ENCODE measurements at places on chromosomes 5 and 9.
A peak's percentile ranks its signal among the peaks of the same experiment; 100 is the strongest.

DNA sequence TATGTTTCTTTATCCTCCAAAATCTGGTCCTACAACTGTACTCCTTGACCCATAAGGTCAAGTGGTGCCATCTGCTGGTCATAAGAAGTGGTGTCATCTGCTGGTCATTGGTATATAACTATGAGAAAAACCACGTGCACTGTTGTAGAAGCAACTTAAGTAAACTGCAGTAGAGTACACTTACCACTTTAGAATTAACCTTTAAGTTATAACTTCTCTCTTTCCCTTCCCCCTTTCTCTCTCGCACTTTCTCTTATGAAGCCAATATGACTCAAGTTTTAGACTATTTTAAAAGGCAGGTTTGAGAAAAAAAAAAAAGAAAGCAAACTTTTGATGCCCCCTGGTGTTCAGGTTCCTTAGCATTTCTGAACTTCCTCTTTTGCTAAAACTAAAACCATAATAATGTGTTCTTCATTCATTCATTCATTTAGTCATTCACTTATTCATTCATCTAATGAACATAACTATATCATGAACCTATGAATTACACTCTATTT lies 12.8 kb upstream of the MTAP start:
- peak; percentile 60 for DNase-seq

DNA sequence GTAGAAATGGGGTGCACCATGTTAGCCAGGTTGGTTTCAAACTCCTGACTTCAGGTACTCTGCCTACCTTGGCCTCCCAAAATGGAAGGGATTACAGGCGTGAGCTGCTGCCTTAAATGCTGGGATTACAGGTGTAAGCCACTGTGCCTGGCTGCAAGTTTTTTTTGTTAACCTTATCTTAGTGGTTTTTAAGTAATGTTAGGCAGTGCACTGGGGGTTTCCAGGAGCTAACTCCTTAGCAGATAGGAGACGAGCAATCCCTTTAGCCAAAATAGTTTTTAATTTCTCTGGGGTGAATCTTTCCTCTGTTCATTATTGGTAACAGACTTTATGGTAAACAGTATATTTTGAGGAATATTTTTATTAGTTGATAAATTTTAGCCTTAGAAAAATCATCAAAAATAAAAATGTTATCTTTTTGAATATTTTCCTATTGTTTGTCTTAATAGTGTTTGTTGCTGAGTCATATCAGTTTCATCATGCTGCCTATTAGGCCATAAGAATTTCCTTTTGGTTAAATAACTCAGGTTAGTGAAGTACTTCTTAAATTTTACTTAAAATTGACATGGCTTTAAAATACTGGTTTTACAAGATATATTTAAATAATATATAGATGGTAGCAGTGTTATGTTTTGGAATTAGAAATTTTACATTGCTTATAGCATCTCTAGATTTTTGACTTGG lies 37.9 kb downstream of the LMNB1 start:
- DNase-seq = no peak

GRCh38 chr9:7828334-7828733 lies 28.8 kb upstream of the DMAC1 start:
- DNase-seq = no peak

- DNase-seq = no peak
These were observed 48.7 kb downstream of the TEK start for GRCh38 chr9:27157736-27158135.

GRCh38 chr9:81224166-81225081 lies 464.9 kb downstream of the TLE1 start:
- DNase-seq = no peak

DNA sequence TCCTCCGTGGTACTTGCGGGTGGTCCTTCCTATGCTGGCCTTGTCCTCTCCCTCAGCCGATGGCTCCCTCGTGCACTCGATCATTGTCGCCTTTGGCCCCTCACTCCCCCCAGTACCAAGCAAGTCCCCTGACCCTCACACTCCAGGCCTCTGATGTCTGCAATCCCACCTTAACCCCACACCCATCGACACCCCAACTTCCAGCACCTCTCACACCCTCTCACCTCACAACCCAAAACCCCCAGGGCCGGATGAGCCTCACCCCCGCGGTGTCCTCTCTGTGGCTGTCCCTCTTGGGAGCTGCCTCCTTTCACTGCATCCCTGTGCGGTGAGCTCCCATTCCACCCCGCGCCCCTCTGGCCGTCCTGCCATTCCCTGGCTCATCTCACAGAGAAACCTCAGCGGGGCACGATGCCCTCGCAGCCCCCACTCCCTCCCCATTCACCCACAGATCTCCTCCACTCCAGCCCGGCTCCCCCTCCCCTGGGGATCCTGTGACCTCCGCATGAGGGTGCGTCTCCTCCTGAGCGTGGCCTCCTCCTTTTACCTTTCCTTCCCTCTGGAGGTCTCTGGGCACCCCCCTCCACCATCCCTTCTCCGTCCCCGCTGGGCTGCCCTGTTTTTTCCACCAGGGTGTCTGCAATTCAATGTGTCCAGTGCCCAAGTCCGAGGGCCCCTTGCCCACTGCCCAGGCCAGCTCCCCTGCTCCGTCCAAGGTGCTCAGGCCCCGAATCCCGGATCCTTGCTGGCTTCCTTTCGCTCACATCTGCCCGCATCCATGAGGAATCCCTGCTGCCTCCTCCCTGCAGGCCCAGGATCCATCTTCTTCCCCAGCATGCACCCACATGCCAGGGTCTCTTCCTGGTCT lies 15.8 kb upstream of the RNU6ATAC start:
- DNase-seq = no peak

GRCh38 chr5:121199216-121199999 lies 652.3 kb upstream of the FTMT start:
- no peak for DNase-seq

- no peak for DNase-seq
These were observed 110.8 kb downstream of the FGF10 start for GRCh38 chr5:44278469-44278868.

GRCh38 chr9:136687721-136688223 lies 515 bp upstream of the AGPAT2 start:
- DNase-seq = no peak

GRCh38 chr5:77356740-77357139 lies 135.4 kb downstream of the WDR41 start:
- DNase-seq = peak; percentile 55

- DNase-seq = no peak
These were observed 703.9 kb downstream of the BRINP1 start for GRCh38 chr9:118665226-118665919.

DNA sequence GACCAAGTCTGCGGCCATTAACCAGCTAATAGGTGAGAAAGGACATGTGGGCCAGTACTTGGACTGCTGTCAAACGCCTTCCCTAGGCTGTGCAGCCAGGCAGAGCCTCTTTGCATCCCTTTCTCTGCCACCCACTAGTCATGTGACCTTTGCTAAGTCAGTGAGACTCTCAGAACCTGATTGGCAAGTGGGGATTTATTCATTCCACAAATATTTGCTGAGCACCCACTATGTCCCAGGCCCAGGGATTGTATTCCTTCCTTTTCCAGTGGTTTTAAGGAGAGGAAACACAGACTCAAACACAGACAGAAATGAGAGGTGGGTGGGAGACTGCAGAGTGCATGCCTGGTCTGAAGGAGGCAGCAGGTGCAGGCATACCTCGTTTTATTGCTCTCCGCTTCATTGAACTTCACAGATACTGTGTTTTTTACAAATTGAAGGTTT lies 71.6 kb upstream of the GALNT10 start:
- DNase-seq = peak; percentile 94

- no peak for DNase-seq
These were observed 21.1 kb upstream of the SPTLC1 start for GRCh38 chr9:92136184-92136858.

- no peak for DNase-seq
These were observed 855 bp upstream of the ARHGAP26 start for GRCh38 chr5:142769251-142769792.

DNA sequence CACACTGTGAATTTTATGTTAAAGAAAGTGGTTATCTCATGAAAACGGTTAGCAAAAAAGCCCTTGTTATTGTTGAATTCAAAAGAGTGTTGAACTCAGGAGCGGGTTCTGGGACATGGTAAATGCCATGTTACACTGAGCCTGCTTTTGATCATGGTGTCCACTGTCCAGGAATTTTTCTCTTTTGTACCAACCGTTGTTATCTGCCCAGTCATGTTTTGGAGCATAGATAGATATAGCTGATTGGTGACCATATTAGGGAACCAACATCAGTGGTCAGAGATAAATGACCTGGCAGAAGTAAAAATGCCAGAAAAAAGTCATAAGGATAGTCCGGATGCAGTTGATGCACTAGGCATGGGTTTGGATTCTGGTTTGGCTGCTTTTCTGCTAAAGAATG lies 29.3 kb downstream of the DOCK2 start:
- no peak for DNase-seq

DNA sequence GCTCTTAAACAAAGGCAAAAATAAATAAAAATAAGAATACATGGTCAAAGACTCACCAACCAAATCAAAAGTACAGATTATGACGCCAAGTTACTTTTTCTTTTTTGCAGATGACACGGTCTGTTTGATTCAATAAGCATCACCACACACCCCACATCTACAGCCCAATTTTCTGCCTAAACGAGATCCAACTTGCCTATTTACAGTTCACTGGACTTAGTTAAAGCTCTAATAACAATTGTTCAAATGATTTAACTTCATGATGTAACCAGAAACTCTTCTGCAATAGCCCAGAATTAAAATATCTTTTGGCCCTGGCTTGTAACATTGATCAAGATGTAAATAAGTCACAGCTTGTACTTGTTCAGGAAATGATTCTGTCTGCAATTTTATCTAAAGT lies 590.3 kb upstream of the C9orf72 start:
- DNase-seq = no peak

- DNase-seq = no peak
These were observed 38.6 kb downstream of the EPB41L4B start for GRCh38 chr9:109282302-109282701.

DNA sequence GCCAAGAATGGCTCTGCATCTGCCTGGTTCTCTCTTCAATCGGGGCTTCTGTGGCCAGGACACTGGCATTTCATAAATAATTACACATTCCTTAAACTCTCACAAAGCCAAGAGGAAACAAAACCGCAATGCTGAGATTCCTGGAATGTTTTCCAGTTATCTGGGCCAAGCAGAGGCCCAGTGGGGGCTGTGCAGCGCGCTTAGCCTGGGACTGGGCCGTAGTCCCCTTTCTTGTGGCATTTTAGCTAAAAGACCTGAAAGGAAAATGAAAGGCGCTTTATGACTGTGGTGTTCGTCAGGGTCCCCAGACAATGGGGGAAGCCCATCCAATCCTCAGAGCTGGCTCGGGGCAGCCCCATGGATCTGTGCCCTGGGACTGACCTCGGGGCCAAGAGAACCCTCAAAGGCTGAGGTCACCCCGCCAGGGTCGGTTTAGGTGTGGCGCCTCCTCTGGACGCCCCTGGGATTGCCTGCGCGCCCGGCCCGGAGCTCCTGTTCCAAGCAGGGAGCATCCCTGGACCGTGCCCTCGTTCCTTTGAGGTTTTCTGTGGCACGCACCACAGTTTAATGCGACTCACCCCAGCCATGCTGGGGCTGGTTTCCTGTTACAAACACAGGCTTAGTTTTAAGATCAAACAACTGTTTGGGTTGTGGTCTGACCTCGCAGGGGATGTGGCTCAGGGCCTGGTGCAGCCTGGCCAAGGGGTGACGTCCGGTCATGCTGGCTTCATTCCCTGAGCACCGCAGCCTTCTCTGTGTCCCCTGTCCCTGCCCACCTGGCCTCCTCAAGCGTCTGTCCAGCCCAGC lies 51.5 kb upstream of the NKD2 start:
- peak; percentile 47 for DNase-seq

- no peak for DNase-seq
These were observed at the start of gene PCDH12 for GRCh38 chr5:141958113-141958512. TSS of gene PCDH12 (minus strand) at chr5:141958202. CDS start at chr5:141957851, 351 bp downstream.

- DNase-seq = no peak
These were observed 106.1 kb downstream of the GALNT10 start for GRCh38 chr5:154296525-154297159.

DNA sequence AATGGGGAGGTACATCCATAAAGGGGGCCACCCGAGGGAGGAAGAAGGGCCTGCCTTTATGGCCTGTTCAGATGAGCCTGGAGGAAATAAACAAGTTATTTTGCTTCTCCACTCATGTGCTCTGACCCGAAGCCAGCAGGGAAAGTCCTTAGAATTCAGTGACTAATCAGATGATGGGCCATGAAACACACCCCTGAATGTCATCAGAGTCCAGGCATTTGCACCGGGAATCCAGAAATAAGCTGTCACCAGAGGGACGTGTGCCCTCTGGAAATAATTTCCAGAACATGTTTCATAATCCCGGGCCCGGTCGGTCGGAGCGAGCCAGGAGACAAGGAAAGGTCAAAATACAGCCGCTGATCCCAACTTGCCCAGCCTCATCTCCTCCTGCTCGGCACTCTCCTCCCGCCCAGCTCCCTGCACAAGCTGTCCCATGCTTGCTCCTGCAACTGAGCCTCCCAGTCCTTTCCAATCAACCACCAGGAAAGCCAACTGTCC lies 73.6 kb upstream of the ZNF622 start:
- DNase-seq = peak; percentile 92

DNA sequence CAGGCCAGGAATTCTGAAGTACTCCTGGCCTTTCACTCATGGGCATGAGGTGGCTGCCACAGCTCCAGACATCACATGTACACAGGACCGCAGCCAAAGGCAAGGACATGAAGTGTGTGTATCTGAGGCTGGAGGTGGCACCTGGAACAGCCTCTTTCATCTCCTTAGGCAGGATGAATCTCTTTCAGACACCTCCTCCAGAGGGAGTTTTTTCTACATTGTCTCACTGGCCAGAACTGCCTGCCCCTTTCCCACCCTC lies 142.8 kb downstream of the BARX1 start:
- DNase-seq = no peak

DNA sequence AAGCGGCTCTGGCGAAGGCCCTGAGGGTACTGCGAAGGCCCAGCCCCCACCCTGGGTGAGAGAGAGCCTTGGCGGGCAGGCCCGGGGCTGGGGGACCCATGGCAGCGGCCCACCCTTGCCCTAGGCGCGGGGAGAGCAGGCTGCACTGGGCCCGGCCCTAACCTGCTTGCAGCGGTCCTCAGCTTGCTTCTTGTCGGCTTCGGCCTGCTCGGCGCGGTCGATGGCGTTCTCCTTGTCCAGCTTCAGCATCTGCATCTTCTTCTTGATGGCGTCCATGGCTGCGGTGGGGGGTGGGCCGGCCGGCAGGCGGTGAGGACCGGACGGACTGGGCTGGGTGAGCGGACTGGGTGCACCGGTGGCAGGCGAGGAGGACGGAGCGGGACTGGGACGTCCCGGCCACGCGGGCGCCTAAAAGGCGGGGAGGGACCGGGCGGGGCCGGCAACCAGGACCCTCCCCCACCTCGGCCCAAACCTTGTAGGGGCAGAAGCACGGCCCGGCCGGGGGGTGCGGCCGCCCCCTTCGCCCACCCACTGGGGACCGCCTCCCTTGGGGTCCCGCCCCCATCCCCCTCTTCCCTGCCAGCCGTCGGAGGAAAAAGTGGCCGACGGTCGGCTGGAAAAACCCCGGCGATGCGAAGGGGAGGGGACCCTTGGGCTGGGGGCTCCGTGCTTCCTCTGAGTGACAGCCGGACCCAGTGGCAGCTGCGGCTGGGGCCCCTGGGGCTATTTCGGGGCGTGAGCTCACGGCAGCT lies at the start of gene TPM2:
TPM2 (minus strand) TSS at position 384 of the 752 bp plus-strand sequence; CDS start at position 276, 108 bp downstream.
- no peak for DNase-seq

Data from kidney epithelial cell (primary cell).